Left hindlimb (tissue), 1 donor: ENCODE measurements at places on chromosomes 7 and 10.

- no peak for DNase-seq
Measured at GRCh38 chr7:94890216-94890615, 17.2 kb upstream of the PPP1R9A start.

- no peak for DNase-seq
Measured at GRCh38 chr10:77409697-77410471, 227.7 kb downstream of the KCNMA1 start.

DNA sequence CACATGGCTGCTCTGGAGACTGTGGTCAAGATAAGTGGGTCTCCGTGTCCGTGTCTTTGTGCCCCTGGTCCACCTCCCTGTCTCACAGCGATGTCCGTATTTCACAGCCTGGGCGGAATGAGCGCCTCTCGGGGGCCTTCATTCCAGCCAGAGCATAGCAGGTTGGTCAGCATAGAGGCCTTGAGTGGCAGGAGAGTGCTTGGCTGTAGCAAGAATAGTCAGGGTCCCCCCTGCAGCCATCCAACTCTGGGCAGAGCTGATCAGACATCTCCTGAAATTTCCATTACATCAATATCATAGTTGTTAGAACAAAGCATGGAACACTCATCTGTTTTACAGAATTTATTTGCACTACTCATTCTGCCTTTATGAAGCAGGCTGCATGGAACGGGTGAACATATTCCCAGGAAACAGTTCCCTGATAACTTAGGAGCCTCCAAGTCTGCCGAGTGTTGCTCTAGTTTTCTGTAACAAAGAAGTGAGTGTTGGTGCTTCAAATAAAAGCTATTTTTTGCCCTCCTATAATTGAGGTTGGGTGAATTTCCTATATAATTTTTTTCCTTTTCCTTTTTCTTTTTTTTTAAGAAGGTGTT is 255.3 kb downstream of the INHBA start:
- peak; percentile 29 for DNase-seq

- DNase-seq: no peak
Measured at GRCh38 chr7:29622335-29623265, 59.0 kb downstream of the PRR15 start.

GRCh38 chr7:1557771-1558170 is 1.8 kb upstream of the TMEM184A start:
- no peak for DNase-seq

- DNase-seq: no peak
Measured at GRCh38 chr7:138074121-138074520, 2.1 kb upstream of the AKR1D1 start.

DNA sequence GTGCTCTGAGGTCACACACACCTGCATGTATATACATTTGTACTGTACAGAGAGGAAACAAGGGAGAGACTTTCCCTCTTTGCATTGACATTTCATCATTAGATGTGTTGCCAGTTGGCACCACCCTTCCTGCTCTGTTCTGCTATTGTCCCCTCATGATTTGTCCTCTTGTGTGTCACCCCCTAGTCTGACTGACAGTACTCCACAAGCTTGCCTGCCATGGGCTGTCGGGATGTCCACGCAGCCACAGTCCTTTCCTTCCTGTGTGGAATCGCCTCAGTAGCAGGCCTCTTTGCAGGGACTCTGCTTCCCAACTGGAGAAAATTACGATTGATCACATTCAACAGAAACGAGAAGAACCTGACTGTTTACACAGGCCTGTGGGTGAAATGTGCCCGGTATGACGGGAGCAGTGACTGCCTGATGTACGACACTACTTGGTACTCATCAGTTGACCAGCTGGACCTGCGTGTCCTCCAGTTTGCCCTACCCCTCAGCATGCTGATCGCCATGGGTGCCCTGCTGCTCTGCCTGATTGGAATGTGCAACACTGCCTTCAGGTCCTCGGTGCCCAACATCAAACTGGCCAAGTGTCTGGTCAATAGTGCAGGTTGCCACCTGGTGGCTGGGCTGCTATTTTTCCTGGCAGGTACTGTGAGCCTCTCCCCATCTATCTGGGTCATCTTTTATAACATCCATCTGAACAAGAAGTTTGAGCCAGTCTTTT is 9.4 kb downstream of the CLDN12 start:
- DNase-seq: no peak

DNA sequence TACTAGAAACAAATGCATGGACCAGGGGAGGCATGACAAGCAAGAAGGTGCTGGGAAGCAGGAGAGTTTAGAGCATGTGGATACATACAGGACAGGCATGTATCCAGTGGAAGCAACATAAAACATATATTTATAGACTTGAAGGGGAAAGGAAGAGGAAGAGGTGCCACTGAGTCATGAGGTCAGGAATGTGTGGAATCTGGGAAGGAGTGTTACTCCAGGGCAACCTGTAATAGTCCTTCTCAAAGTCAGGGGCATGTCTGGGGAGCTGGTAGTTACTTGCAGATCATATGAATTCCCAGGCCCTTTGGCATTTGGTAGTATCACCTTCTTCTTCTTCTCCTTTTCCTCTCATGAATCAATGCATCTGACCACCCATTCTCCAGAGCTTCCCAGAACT is 246.6 kb downstream of the XPNPEP1 start:
- DNase-seq: no peak

- DNase-seq: no peak
Measured at GRCh38 chr7:132368246-132368900, 207.9 kb downstream of the PLXNA4 start.

GRCh38 chr10:8054244-8054493 is 319 bp upstream of the GATA3 start:
- no peak for DNase-seq

DNA sequence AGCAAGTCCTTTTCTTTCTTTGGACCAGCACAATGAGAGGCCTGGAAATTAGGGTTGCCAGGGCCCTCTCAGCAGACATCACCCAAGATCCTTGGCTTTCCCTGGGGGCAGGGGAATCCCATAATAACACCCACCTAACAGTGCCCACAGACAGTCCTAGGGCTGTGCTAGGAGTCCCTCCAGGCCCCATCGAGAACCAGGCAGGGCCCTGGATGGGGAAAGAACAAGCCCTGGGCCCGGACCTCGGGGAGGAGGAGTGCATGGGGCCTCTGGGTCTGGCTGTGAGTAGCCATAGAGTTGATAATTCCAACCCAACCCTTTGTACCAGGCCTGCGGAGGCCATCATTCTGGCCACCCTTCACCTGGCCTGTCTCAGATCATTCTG is 201.2 kb upstream of the ZMIZ1 start:
- DNase-seq: no peak

DNA sequence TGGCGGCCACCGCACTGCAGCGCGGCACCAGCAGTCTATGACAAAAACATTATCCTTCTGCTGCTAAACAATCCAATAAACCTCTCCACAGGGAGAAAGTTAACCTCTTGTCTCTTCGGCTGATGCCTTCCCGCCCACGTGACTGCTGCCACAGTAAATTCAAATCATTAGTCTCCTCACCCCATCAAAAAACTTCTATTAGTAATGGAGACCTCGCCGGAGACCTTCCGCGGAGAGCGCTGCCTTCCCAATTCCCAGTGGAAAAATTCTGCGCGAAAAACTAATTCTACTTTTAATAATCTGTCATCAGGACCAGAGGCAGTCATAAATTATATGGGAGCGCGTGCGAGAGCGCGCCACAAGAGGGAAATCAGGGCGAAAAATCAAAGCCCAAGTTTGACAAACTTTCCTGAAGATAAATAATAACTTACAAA is 90.0 kb upstream of the PAX2 start:
- DNase-seq: no peak

- peak; percentile 72 for DNase-seq
Measured at GRCh38 chr7:91656541-91657482, 223.7 kb downstream of the MTERF1 start.

DNA sequence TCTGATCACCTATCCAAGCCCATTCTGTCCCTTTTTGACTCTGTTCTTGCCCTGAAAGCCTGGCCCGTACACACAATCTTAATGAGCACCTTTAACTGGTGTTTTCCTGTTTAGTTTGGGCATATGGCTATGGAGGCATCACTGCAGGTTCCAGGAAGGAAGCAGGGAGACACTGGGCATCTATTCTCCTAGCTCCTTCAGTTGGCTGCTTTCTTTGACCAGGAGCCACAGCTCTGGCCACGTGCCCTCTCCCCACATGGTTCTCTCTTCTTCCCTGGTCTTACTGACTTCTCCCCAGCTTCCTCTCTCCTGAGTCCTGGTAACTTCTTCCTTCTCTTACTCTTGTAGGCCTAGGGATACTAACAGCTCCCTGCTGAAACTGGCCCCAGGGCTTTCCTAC is 144.4 kb downstream of the CREB5 start:
- DNase-seq: no peak

- no peak for DNase-seq
Measured at GRCh38 chr10:52879091-52879807, 106.7 kb upstream of the MBL2 start.
